ENCODE measurements at places on chromosomes 11 and 22.

- DNase-seq = no peak
Measured at GRCh38 chr11:123556633-123557032, 97.8 kb downstream of the SCN3B start.

- DNase-seq = no peak
Measured at GRCh38 chr11:79244798-79245197, 196.0 kb downstream of the TENM4 start.

DNA sequence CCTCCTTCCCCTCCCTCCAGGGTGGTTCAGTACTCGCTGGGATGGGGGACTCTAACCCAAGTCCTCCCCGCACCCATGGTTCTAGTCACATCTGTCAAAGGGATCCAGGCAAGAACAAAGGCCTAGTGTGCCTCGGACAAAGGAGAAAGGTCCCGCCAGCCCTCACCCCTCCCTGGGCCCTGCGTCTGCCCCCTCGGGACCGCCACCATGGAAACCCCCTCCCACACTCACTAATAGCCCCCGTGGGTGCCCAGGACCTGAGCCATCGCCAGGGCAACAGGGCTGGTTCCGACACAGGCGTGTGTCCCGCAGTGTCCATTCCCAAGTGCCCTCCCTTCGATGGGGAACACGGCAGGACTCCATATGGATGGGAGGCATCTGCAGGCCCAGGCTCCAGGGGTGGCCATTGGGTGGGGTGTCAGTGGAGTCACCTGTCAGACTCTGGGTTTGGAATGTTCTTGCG lies 5.1 kb upstream of the CARNS1 start:
- DNase-seq = peak; percentile 82

GRCh38 chr22:45832180-45832579 lies 144.8 kb downstream of the WNT7B start:
- DNase-seq = no peak

- no peak for DNase-seq
Measured at GRCh38 chr22:35517769-35518530, 22.7 kb upstream of the RASD2 start.

- no peak for DNase-seq
Measured at GRCh38 chr22:44731357-44731970, 20.9 kb upstream of the ARHGAP8 start.

DNA sequence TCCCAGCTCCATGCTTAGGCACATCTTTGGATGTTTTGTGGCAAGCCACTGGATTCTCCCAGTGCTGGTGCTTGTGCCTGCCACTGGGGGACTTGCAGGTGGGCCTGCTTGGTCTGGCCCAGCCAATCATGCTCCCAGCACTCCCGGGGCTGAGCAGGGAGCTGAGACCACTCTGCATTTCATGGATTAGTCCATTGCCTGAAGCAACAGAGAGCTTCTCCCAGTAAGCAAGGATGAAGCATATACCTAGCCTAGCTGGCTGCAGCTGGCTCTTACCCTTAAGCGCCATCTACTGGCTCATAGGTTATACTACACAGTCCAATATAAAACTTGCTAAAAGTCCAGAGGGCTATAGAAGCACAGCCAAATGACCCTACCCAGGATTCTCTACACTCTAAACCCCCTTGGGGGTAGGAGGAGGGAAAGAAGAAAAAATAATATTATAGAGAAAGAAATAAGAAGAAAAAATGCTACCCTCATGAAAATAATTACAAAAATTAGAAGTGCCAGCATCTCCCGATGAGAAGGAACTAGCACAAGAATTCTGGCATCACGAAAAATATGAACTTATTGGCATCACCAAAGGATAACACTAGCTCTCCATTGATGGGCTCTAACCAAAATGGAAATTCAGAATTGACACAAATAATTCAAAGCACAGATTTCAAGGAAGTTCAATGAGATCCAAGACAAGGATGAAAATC lies 275.3 kb downstream of the C11orf87 start:
- DNase-seq = no peak

DNA sequence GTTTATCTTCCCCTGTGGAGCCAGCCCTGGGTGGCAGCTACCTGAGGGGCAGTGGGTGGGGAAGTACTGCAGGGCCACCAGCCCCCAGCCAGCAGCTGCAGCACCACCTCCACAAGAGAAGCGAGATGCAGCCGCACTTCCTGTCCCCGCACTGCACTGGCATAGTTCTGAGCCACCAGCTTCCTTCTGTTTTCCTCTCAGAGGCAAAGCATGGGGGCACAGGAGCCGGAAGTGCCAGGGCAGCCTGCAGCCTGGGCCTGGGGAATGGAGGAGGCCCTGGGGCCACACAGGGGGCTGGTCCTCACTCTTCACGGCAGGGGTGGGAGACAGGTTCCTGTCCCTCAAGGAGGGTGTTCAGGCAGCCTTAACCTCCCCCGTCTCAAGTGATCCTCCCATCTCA lies 11.9 kb upstream of the SH3BP1 start:
- DNase-seq = no peak

- DNase-seq = no peak
Measured at GRCh38 chr11:76120513-76121101, 85.7 kb downstream of the WNT11 start.

DNA sequence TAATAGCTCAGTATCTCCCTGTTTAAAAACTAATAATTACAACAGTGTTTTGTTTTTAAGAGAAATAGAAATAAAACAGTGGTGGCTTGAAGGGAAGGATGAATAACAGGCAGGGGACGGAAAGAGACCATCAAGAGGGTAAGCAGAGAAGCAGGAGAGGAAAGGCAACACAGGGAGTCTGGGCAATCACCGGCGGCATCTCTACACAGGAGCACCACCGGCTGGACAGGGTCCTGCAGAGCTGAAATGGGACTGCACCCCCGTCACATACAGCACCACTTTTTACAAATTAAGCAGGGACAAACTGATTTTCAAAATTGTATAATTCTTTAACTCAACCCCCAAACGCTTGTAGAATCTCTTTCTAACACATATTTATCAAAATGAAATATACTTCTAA lies 18.4 kb downstream of the PHF21A start:
- DNase-seq = no peak

DNA sequence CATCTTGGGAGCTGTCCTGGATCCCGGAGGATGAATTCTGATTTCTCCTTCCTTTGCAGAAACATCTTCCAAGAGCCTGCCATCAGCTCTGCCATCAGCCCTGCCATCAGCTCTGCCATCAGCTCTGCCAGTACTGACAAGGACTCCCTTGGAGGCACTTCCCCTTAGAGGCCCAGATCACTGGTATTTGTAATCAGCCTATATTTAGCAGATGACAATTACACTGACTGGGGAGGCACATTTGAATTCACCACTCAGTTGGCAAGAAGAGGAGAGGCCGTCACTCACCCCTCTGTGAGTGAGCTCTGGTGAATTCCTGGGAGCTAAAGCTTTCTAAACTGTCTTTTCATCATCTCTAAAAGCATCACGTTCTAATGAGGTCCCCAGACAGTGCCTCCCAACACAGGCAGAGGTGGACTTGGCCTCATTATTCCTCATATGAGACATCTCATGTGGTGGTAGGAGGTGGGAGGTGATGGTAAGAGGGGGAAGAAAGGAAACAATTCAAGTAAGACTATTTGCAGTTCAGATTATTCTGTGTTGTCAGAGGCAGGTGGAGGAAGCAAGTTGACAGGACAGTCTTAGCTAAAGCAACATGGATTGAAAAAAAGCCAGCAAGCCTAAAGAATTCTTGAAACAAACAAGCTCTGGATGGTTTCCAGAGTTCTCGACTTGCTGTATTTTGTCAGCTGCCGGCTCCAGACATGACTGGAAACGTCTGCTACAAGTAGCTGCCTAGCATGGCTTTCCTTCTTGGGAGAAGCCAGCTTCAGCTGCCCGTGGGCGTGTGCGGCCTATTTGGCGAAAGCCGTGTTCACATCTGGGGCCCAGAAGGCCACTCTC lies 771.7 kb downstream of the TBC1D22A start:
- DNase-seq = peak; percentile 55

- DNase-seq = no peak
Measured at GRCh38 chr11:61725781-61726231, 26.6 kb upstream of the MYRF start.

DNA sequence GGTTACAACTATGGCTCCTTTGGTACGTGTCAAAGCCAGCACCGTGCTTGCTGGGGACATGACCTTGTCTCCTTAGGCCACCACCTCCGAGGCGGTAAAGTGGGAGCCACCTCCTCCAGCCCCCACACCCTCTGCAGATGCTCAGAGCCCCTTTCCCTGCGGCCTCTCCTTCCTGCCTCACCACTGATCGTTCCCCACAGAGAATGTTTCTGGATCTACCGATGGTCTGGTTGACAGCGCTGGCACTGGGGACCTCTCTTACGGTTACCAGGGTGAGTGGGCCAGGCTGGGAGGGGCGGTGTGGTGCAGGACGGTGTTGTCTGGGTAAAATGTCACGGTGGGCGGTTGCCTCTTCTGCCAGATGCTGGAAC lies 8.9 kb downstream of the SIDT2 start:
- no peak for DNase-seq

DNA sequence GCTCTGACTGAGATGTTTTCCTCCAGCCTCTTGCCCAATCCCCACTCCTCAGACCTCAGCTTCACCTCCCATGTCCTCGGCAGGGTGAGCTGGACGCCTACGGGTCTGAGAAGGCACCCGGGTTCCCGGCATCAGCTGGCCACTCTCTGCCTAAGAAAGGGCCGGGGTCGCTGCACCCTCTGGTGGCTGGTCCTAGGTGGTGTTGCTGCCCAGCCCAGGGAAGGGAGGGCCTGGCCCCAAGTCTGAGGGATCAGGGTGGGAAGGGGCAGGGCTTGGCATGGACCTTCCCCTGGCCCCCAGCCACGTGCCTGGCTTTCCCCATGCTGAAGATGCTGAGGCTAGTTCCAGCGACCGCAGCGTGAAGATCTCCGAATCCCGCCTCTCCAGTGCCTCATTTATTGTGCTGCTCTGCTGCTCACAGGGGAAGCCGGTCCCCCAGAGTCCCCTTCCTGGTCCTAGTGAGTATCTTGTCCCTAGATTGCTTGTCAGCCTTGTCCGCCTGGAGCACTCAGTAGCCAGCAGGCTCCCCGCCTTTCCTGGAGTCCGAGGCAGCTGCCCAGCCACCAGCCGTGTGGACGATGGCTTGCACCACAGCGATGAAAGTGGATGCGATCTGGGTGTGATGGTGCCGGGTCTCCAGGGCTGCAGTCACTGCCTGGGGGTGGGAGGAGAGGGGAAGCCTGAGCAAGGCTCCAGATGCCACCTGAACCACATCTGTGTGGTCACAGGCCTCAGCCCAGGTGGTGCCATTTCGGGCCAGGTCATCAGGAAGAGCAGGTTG lies 2.9 kb upstream of the GGT5 start:
- peak; percentile 60 for DNase-seq

DNA sequence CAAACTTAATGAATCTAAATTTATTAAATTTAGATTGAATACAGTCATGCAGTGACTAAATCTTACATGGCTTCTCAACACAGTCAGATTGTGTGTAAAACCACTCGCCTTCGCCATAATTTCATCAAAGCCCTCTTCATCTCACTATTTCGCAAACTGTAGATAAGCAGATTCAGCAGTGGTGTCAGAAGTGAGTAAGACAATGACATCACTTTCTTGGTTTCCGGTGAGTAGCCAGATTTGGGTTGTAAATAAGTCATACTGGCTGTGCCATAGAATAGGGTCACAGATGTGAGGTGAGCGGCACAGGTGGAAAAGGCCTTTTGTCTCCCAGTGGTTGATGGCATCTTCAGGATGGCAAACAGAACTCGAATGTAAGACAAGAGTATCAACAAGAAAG lies 3.4 kb downstream of the OR10A6 start:
- DNase-seq = no peak

DNA sequence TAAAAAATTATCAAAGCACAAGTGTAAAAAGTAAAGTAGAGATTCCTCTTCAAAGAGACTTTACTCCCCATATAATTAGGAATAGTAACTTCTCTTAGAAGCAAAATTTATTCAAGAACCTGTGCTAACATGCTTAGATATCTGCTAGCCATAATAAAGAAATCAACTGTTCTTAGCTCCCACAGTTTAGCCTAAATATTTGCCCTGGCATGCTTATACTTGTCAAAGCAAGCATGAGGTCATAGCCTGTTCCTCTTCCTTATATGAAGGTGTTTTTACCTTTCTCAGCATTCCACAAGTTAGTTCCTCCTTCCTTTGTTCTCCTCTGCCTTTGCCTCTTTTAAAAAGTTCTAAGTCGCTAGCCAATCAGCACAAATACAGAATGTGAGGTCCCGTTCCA lies 30.3 kb downstream of the RIC3 start:
- DNase-seq = no peak

DNA sequence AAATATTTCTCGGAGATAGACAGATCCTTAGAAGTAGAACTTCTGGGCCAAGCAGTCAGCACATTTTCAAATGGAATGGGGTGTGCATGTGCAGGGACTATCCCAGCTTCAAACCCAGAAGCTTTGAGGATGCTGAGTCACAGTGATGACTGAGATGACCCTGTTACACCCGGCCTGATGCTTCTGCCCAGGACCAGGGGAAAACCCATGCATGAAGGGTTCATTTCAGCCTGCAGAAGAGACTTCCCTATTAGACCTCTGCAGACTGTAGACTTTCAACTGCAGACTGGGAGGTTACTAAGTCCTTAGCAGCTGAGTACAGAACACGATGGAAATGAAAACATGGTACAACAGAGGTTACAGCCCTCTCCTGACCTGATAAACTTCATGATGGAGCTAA lies 3.6 kb upstream of the OR2AT4 start:
- no peak for DNase-seq

DNA sequence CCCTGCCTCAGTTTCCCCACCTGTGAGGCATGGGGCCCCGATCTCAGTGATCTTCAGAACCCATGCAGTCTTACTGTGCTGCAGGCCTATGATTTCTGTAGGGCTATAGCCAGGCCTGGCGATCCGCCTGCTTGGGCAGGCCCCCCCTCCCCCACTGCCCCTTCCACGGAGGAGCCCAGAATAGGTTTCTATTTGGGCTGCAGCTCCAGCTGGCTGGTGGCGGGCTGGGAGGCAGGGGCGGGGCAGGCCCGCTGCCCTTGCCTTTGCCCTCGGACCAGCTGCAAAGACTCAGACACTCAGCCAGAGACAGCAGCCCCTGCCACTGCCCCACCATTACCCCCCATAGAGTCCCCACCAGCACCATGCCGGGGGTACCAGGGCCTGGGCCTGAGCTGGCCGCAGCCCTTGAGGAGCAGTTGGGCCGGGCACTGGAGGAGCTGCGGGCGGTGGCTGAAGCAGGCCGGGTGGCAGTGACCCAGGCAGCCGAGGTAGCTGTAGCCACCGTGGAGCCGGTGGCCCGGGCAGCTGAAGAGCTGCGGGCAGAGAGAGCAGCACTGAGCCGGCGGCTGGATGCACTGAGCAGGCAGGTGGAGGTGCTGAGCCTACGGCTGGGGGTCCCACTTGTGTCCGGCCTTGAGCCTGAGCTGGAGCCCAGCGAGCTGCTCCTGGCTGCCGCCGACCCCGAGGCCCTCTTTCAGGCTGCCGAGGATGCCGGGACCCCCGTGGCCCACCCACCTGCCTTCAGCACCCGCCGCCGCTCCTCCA lies 12.2 kb downstream of the SMTN start:
- peak; percentile 90 for DNase-seq

GRCh38 chr11:79813551-79813950 lies 372.7 kb upstream of the TENM4 start:
- DNase-seq = no peak

- no peak for DNase-seq
Measured at GRCh38 chr11:131522851-131523250, 152.4 kb downstream of the NTM start.

- DNase-seq = peak; percentile 51
Measured at GRCh38 chr11:107858217-107859070, at the start of gene SLC35F2. Gene SLC35F2 (minus strand): TSS chr11:107858787. CDS start chr11:107858767, 20 bp downstream.

GRCh38 chr22:44906999-44907644 lies 102.7 kb downstream of the PHF21B start:
- no peak for DNase-seq

- DNase-seq = no peak
Measured at GRCh38 chr11:120549346-120549745, 37.8 kb downstream of the GRIK4 start.
